ENCODE measurements at places on chromosomes 12 and 14.
A peak's percentile ranks its signal among the peaks of the same experiment; 100 is the strongest.

GRCh38 chr12:85369365-85370154 is 89.5 kb downstream of the ALX1 start:
- no peak for DNase-seq

DNA sequence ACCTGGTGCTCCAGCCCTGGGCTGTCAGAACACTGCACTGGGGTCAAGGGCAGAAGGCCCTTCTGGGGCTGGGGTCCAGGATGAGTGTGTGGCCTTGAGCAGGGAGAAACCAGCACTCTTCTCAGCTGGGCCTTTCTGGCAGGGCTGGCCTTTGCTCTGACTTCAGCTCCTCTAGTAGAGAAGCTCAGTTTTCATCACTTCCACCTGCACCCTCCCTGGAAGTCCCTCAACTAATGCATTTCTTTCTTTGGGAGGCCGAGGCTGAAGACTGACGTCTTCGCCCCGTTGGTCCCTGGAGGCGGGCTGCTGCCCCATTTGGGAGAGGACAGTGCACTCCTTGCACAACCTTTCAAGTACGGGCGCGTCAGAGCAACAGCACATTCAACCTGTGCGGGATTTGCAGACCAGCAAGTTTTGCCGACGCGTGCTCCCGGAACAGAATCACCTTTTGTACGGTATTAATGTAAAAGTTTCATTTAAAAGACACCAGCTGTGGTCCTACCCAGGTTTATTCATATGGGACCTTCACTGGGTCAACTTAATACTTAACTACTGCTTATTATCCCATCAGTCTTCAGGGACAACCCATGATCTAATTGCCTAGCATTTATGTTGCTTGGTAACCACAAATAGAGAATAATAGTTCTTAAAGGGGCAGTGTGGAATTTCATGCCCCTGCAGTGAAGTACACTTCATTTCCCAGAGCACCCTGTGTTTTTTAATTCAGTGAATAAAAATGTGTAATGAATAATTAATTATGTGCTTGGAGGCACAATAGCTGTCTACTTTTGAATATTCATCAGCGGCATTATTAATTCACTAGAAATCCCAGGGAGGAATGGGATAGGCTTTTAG is 134.8 kb upstream of the VRK1 start:
- no peak for DNase-seq

GRCh38 chr14:44370727-44371126 is 136.4 kb downstream of the FSCB start:
- DNase-seq = no peak

DNA sequence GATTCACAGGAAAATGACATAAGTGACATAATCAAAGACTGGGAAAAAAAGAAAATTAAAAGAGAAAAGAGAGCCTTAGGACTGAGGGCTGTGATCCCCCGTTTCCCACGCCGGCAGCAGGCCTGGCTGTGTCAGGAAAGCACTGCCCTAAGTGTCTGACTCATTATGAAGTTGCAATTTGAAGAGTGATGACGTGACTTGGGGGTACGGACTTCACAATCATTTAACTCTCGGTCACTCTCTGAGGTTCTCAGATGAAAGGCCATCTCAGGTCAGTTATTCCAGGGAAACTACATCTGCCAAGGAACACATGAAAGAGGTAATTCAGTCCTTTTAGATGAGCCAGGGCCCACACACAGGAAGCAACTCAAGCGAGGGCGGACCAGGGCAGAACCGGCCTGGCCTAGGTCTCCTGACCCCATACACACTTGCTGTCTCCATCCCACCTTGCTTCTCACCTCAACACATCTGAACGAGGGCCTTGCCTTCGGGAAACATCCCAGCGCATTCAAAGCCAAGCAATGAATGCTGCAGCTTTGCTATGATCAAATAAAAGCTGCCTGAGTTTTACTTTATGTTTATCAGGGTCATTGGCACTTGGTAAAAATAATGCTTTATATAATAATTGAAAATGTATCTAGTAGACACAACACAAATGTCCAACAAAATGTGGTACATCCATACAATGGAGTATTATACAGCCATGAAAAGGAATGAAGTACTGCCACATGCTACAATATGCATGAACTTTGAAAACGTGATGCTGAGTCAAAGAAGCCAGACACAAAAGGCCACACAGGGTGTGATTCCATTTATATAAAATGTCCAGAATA is 2.7 kb downstream of the SSH1 start:
- no peak for DNase-seq

- peak; percentile 66 for DNase-seq
Observed at GRCh38 chr12:674272-674781, 11.1 kb upstream of the NINJ2 start.

GRCh38 chr14:96554315-96554910 is 52.2 kb downstream of the PAPOLA start:
- no peak for DNase-seq

DNA sequence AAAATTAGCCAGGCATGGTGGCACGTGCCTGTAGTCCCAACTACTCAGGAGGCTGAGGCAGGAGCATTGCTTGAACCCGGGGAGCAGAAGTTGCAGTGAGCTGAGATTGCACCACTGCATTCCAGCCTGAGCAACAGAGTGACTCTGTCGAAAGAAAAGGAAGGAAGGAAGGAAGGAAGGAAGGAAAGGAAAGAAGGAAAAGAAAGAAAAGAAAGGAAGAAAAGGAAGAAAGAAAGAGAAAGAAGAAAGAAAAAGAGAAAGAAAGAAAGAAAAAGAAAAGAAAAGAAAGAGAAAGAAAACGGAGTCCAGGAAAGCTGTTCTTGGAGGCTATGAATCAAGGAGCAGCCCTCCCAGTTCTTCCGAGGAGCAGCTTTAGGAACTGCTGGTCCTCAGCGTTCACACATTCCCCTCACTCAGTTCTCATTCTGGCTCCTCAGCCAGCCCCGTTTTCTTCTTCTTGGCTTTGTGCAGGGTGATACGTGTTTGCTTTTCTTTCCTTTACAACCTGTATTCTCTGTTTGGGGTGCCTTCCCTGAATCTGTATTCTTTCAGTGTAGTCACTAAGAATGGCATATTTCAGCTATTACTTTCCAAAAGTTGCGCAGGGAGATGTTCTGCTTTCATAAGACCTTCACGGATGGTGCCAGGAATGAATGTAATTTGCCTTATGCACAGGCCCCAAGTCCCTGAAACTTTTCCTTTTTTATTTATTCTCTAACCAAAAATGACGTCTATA is 12.2 kb downstream of the FBXL14 start:
- no peak for DNase-seq

DNA sequence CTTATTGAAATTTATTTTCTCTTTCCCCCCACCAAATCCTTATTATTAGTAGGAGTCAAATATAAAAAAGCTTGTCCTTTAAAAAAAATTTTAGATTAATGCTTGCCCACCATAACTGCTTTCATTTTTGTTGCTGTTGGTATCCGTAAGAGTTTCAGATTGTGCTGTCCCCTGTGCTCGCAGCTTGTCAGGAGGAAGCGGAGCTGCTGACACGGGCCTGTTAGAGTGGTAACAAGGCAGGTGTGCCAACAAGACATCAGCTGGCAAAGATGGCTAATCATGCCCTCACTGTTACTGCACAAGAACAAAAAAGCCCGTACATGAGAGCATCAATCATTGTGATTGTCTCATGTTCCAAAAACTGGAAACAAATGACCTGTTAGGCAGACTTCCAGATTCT is 148.4 kb downstream of the ALG10B start:
- no peak for DNase-seq

- DNase-seq = no peak
Observed at GRCh38 chr12:122207391-122207790, 3.9 kb downstream of the B3GNT4 start.

- DNase-seq = no peak
Observed at GRCh38 chr12:129325566-129325965, 472.3 kb downstream of the GLT1D1 start.

- DNase-seq = no peak
Observed at GRCh38 chr12:74985293-74985985, 224.2 kb downstream of the KCNC2 start.

- DNase-seq = peak; percentile 74
Observed at GRCh38 chr14:77033622-77034589, 5.4 kb upstream of the IRF2BPL start.
